ENCODE measurements at places on chromosomes 7 and 10.
A peak's percentile ranks its signal among the peaks of the same experiment; 100 is the strongest.

- DNase-seq = no peak
Observed at GRCh38 chr7:112789453-112789816, 758 bp downstream of the TMEM168 start.

DNA sequence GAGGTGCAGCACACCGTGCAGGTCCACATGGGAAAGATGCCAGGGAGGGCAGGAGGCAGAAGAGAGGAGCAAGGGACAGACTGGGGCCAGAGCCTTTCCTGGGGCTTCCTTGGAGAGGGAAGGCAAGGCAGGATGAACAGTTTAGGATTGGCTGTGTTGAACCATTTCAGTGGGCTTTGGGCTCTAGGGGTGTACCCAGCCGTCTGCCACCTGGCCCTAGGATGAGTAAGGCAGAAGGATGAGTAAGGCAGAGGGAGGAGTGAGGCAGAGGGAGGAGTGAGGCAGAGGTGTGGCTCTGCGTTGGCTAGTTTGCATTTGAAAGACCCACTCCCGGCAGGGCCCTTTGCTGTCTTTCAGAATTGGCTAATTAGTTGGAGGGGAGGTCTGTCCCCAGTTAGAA, 31.5 kb upstream of the PRF1 start:
- no peak for DNase-seq

DNA sequence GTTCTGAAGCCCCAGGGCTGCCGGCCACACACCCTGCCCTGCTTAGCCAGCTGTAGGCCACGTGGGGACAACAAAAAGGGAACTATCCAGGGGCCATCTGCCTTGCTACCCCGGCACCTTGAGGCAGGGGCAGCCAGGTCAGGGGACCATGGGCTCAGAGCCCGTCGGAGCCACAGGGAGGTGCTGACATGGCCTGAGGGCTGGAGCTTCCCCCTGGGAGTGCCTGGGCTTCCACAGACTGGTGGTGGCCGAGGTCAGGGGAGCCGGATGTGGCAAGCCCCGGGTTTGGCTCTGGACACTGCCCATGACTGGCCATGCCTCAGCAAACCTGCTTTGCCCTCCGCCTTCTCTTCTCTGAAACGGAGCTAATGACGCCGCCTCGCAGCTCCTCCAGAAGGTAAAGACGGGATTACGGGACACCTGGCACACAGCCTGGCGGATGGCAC, 178.5 kb downstream of the EBF3 start:
- no peak for DNase-seq

- no peak for DNase-seq
Observed at GRCh38 chr7:139370301-139370942, 10.7 kb downstream of the LUC7L2 start.

DNA sequence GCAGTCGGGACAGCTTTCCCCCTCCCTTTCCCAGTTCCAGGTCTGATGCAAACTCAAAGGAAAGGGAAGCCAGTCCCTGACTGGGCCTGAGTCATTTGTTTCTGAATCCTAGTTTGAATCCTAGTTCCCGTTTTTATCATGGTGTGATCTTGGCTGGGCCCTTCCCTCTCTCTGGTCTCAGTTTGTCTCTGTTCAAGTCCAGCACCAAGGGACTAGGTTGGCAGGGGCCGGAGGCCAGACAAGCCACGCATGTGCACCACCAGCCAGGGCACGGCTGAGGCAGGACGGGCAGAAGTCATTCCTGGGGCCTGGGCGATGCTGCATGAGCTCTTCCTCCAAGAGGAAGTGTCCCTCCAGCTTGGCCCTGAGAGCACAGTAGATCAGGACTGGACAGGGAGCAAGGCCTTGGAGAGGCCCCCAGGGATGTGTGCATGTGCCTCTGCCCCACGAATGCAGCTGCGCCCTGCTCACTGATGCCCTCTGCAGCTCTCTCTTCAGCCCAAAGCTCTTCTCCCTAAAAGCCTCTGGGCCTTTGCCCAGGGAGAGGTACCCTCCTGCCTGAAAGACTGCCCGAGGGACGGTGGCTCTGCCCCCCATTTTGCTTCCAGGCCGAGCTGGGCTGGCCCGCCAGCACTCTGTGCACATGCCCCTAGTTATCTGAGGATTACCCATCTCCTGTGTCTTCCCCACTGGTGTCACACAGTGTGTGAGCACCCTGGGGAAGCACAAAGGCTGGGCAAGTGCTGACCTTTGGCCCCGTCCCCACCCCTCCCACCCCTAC, 86.7 kb downstream of the ZMIZ1 start:
- no peak for DNase-seq

GRCh38 chr10:105183536-105183935, 542.4 kb downstream of the SORCS3 start:
- no peak for DNase-seq

DNA sequence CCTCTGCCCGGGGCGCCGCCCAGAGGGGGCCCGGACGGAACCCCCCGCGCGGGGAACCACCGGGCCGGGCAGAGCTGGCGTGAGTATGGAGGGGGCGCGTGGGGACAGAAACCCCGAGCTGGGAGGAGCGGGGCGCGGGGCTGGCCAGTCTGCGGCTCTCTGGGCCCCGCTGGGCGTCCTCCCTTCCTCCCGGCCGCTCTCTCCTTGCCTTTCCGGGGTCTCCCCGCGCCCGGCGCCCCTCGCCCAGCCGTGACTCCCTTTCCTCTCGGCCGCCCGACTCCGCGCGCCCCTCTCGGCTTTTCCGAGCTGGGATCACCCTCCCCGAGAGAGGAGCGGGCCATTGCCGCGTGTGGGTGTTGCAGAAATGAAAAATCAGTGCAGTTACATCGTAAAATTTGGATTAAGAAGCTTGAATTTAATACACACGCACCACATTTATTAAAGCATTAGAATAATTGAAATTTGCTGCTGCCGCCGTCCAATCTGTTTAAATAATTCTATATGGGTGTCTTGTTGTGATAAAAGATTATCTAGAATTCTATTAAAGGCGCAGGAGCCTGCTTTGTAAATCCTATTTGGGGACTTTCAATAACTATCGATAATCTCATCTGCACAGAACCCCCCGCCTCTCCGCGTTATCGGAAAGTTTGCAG, 9.1 kb downstream of the UNCX start:
- DNase-seq = no peak

- DNase-seq = no peak
Observed at GRCh38 chr10:48780341-48780740, 95.7 kb downstream of the WDFY4 start.

GRCh38 chr7:106175507-106175906, 63.4 kb upstream of the SYPL1 start:
- DNase-seq = no peak

DNA sequence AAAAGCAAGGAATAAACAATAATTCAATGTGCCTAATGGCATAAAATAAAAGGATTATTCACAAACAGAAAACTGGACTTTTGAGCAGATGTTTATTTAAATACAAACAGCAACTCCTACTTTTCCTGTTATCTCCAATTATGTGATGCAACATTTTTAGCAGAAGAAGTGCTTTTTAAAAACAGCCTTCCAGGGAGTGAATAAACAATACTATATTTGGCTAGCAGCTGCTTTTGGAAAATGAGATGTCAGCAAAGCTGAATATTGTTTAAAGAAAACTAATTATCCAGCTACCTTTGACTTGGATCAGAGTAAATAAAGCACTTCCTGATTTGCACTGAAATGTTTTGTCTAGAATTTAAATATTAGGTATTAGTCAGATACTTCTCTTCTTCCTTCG, 23.2 kb downstream of the CDK1 start:
- DNase-seq = no peak

DNA sequence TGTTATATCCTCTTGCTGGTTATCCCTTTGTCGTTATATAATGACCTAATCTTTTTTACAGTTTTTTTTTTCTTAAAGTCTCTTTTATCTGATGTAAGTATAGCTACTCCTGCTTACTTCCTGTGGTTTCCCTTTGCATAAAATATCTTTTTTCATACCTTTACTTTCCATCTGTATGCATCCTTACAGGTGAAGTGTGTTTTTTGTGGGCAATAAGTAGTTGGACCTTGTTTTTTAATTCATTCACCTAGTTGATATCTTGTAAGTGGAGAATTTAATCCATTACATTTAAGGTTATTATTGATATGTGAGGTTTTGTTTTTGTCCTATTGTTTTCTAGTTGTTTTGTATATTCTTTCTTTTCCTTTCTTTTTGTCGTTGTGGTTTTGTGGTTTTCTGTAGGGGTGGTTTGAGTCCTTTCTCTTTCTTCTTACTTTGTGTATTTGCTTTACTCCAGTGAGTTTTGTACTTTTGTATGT, 168.6 kb downstream of the MLLT10 start:
- DNase-seq = no peak

DNA sequence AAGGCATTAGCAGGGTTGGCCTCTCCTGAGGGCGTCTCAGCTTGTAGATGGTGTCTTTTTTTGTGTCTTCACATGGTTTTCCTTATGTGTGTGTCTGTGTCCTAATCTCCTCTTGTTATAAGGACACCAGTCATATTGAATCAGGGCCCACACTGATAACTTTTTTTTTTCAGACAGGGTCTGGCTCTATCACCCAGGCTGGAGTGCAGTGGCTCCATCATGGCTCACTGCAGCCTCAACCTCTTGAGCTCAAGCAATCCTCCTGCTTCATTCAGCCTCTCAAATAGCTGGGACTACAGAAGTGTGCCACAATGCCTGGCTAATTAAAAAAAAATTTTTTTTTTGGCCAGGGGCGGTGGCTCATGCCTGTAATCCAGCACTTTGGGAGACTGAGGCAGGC, 41.3 kb upstream of the KMT2C start:
- no peak for DNase-seq

DNA sequence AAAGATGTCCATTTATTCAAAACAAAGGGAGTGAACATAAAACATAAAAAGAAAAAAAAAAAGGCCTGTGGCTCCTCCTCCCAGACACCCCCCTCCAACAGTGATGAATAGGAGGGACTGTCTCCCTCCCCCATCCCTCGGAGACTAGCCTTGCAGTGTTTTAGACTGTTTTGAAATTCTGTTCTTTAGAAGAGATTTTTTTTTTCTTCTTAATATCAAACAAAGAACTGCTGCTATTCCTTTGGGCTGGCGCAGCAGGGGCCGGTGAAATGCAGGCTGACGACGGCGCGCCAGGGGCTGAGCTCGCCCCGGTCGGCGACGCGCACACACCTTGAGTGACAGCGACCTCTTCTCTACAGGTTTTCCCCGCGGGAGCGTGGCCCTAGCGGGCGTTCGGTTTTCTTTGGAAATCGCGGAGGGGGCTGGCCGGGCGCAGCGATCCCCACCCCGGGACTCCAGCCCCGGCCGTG, at the start of gene LANCL2:
Gene LANCL2 (plus strand): TSS at position 133 of the 470 bp plus-strand sequence. CDS start 689 bp downstream, outside the sequence.
- peak; percentile 71 for DNase-seq

DNA sequence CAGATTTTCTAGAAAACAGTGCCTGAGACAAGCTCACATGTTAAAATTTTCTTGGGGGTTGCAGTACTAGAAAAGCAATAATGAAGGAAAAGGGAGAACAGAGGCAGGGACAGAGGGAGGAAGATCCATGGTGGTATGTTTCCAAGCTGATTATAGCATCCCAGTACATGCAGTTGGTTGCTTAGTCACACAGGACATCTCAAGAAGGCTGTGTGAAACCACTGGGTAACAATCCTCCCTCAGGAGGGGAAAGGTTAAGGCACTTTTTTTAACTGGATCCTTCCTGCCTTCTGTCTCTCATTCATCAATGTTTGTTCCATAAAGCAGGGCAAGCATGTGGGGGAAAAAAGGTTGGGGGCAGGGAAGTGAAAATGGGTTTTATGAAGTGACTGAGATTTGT, 6.1 kb upstream of the IMMP2L start:
- no peak for DNase-seq

GRCh38 chr7:33157311-33157710, 27.9 kb downstream of the BBS9 start:
- DNase-seq = no peak

- no peak for DNase-seq
Observed at GRCh38 chr7:27329909-27330308, 87.3 kb downstream of the EVX1 start.

All from NCI-H510A (cell line).